ENCODE measurements at places on chromosomes 6 and 20.

DNA sequence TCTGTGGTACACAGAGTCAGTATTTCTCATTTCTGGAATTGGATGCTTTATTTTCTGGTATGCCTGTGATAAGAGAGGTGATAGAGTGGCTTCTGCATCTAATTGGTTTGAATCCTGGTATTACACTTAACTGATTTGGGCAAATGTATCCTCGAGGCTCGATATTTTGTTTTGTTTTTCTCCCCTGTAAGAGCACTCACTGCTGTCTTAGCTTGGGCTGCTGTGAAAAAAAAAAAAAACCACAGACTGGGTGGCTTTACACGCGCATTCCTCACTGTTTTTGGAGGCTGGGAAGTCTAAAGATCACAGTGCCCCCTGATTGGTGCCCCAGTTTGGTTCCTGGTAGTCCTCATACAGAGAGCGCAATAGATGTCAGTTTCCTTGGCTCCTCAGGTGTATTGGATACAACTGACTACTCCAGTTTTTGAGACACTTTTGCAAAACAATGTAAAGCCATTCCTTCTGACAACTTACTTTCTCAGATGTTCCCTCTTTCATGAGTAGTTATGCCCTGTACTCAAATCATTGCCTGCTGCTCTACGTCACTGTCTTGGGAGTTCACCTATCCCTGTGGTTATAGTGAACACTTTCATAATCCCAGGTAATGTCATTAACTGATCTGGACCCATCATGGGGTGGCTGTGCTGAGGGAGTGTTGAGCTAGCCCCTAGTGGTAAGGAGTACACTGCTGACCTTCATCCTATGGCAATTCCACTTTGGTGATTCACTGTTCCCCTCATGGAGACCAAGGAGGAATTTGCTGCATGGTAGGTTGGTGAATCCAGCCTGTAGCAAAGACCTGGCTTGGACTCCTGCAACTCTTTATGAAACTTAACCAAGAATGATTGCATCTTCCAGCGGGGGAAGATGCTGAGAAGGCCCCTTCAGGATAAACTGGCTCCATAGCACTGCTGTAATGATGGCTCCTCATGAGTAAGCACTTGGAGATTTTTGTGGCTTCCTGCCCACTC, 3.5 kb upstream of the ACAT2 start:
- no peak for DNase-seq

- no peak for DNase-seq
Measured at GRCh38 chr6:169626169-169626568, 75.7 kb downstream of the WDR27 start.

- no peak for DNase-seq
Measured at GRCh38 chr6:27136077-27136644, 111.3 kb upstream of the PRSS16 start.

DNA sequence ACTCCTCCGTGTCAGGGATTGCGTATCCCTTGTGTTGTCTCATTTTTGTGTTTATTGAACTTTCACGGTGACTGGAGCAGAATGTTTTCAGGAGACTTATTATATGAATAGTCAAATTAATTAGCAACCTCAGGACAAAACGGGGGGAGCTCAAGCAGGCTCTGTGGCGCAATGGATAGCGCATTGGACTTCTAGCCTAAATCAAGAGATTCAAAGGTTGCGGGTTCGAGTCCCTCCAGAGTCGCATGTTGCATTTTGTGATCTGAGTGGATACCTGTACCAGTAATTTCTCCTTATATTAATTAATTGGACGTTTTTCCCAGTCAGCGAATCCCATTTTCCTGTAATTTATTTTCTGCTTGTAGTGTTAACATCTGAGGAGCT, 89.1 kb upstream of the ZNF184 start:
- no peak for DNase-seq

DNA sequence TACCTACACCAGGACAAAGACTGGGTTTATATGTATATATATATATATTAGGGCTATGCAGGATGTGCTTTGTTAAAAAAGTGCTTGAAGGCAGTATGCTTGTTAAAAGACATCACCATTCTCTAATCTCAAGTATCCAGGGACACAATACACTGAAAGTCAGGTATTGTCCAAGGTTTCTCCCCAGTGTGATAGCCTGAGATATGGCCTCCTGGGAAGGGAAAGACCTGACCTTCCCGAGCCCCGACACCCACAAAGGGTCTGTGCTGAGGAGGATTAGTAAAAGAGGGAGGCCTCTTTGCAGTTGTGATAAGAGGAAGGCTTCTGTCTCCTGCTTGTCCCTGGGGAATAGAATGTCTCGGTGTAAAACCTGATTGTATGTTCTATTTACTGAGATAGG, 156.9 kb downstream of the GPX5 start:
- no peak for DNase-seq

- no peak for DNase-seq
Measured at GRCh38 chr6:117396228-117396627, 29.5 kb downstream of the ROS1 start.

GRCh38 chr6:13847326-13848050, 33.1 kb upstream of the MCUR1 start:
- no peak for DNase-seq

DNA sequence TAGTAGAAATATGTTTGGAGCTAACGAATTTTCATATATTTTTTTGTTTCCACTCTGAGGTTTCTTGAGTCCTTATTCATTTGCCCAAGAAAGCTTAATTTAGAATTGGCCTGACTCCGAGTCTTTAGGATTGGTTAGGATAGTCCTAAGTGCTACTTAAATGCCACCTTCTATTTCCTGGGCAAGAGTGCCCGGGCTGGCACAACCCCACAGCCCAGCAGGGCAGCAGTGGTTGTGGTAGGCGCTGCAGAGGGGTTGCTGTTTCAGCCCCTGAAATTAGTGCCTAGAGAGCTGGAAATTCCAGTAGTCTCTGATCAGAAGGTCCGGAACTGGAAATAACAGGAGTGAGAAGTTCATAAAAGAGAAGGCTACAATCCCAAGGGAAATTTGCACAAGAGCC, 139.4 kb upstream of the TENT5A start:
- no peak for DNase-seq

- DNase-seq: no peak
Measured at GRCh38 chr20:53513168-53513488, 80.5 kb downstream of the ZNF217 start.

GRCh38 chr6:15533379-15534026, 129.3 kb downstream of the DTNBP1 start:
- DNase-seq: peak; percentile 36

DNA sequence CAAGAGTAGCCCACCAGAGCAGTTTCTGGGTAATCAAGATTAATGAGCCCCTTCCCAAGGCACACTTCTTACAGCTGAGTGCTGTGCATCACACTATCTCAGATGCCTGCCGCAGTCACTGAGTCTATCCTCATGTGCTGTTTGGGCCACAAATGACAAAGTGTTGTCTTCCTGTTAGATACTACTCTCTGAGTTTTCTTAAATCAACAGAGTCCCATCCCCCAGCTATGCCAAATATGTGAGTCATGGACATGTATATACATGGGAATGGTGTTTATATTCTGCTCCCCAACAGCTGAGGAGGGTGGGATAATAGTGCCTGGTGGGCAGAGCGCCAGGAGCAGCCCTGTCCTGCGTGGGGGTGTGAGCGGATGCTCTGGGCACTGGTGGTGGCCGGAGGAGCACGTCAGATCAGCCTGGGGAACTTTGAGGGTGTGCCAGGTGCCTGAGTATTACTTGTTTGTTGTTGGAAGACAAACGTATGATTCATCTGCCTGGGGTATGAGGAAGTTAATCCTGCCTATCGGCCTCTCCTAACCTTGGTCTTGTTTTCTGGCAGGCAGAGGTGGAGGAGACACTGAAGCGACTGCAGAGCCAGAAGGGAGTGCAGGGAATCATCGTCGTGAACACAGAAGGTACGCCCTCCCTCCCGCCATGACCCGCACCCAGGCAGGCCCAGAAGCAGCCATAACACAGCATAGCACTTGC, 9.6 kb downstream of the DYNLRB1 start:
- DNase-seq: peak; percentile 90

DNA sequence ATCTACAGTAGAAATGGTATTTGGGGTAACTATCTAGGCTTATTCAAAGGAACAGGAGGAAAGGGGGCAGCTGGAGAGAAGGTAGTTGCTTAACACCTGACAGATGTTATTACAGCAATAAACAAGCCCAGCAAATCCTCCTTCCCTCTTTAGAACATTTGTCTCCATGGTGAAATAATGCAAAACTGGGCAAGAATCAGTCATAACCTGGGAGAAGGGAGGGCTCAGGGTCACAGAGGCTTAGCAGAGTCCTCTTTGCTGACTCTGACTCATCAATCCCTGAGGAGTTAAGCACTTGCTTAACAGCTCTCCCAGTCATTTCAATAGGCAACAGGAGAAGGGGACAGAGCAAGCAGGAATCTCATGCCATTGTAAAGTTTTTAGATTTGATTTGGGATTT, 230.3 kb downstream of the IBTK start:
- peak; percentile 66 for DNase-seq

GRCh38 chr20:12573442-12573841, 435.3 kb upstream of the SPTLC3 start:
- no peak for DNase-seq

DNA sequence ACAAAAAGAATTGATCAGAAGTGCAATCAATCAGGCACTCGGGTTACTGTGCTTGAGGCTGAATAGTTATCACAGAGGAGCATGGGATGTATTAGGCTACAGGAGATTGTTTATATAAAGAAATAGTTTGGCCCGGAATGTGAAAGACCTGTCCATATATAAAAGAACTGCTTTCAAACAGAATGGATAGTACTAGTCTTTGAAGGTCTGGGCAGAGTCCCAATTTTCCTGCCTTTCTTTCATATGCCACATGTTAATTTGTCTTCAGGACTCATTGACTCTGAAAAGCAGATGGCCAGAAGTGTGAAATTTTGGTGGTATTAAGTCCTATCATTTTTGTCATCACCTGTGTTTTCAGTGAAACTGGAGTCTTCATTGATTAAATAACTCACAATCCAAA, 314.5 kb downstream of the EYA4 start:
- DNase-seq: no peak

- DNase-seq: no peak
Measured at GRCh38 chr6:158020272-158020711, 38.6 kb downstream of the SYNJ2 start.

- DNase-seq: no peak
Measured at GRCh38 chr6:43940393-43941087, 170.5 kb downstream of the VEGFA start.

- DNase-seq: no peak
Measured at GRCh38 chr20:49843139-49843538, 30.5 kb downstream of the SLC9A8 start.

DNA sequence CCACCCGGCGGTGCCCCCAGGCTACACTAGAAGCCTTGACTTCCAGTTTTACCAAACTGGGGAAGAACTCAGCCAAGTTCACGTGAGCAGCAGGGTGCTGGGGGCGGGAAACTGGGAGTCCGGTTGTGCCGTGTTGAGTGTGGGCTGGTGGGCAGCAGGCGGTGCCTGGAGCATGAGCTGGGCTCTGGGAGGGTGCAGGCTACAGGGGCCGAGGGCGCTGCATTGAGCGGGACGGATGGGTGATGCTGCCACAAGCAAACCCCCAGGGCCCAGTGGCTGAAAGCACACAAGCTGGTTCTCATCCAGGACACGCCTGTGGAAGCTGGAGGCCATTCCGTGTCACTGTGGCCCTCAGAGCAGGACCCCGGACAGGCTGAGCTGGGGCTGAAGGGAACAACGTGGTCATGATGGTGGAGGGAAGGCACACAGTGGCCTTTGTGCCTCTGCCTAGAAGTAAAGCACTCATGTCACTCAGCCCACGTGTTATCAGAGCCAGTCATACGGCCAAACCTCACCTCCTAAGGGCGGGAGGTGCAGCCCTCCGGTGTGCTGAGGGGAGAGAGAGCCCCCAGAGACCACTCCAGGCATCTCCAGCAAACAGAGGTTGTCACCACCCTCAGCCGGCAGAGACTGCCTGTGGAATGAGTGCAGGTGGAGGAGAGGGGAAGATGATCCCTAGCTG, 29.5 kb downstream of the RBM38 start:
- DNase-seq: no peak

DNA sequence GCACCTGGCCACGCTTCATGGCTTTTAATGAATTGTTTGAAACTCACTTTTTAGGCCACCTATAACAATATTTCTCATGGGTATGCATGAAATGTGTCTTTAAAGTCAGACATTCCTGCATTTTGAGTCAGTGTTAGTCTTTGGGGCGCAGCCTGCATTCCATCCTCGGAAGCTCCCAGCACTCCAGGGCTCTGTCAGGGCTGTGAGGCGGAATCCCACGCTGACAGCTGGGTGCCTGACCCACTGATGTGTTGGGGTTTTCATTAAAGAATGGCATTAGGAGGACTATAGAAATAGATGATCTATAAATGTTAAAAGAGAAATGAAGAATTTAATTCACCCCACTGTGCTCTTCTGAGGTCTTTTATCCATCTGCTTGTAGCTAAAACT, 16.2 kb upstream of the CLDN20 start:
- DNase-seq: peak; percentile 53

DNA sequence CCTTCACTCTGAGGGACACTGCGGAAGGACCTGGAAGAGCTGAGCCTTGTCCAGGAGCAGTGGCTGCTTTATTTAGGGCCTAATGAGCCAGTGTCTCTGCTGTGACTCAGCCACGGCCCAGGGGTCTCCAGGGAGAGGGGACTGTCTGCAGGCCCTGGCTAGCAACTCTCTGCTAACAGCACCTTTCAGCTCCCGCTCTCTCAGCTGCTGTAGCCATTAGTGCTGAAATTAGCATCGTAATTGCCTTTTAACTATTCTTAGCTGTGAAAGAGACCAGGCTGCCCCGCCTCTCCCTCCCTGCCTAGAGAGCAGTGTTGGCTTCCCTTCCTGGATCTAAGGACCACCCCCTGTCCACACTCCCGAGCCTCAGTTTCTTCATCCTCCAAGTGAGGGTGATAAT, 53.1 kb upstream of the SLC32A1 start:
- DNase-seq: no peak
